ENCODE measurements at places on chromosomes 12 and 14. TPM values are rescaled to one million over a fixed set of nuclear protein-coding genes. Genes with fewer than 3 reads are reported as not detected.

DNA sequence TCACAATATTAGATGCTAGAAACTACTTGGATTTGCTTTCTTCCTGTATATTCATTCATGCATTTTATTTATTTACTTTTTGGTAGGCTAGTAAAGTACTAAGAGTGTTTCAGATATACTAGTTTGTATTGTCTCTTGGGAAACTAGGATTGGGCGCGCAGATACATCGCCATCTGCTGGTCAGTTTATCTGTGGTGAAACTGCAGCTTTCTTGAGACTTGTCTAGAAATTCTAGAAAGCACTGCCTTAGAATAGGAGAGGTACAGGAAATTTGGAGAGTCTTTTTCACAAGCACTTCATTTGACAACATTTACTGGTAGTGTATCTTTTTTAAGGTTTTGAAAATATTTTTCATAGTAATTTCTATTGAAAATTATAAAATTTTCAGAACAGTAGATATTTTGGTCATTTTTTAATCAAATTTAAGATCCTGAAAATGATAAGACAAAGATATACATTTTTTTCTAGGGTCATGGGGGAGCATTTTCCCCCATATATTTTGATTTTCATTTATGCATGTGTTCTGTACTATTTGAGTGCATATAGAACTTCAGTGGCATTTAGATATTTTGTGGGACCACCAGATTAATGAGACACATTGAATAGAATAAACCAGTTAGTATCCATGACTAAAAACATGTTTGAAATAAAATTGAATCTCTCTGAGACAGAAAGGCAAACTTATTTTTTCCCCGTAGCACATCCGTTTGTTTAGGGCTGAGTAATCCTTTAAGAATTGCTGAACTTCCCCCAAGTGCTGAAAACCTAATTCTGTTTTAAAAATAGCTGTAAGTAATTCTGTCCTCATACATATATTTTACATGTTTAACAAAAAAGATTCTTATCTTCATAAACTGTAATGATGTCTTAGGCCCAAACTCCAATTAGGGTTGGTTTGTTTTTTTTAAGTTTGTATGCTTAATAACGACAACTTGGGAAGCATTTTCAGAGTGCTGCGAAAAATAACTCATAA, 44.5 kb downstream of the SLC38A6 start:
- no peak overlapping the region for H3K4me3 ChIP-seq
- peak; percentile 59 for DNase-seq
- H3K36me3 ChIP-seq = no peaks in the 10 kb centered on the region
- no peaks in the 10 kb centered on the region for H3K4me1 ChIP-seq
- no peak overlapping the region for H3K27ac ChIP-seq

- H3K27ac ChIP-seq = no peak overlapping the region
- H3K27me3 ChIP-seq = no peaks in the 10 kb centered on the region
- no peak overlapping the region for H3K4me3 ChIP-seq
- H3K4me1 ChIP-seq = no peaks in the 10 kb centered on the region
- no peak for DNase-seq
Observed at GRCh38 chr12:78085542-78086182, 255.0 kb downstream of the NAV3 start.

DNA sequence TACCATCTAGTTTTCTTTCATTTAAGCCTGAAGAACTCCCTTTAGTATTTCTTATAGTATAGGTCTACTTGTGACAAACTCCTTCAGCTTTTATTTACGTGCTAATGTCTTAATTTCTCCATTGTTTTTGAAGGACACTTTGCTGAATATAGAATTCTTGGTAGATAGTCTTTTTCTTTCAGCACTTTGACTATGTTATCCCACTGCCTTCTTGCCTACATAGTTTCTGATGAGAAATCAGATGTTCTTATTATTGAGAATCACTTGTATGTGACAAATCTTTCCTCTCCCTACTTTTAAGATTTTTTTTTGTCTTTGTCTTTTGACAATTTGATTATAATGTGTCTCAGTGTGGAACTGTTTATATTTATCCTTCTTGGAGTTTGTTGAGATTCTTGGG, 5.1 kb upstream of the MIS18BP1 start:
- no peak for DNase-seq
- H3K36me3 ChIP-seq = no peaks in the 10 kb centered on the region
- no peak overlapping the region for H3K4me3 ChIP-seq
- H3K27me3 ChIP-seq = no peaks in the 10 kb centered on the region
- no peak overlapping the region for H3K27ac ChIP-seq

DNA sequence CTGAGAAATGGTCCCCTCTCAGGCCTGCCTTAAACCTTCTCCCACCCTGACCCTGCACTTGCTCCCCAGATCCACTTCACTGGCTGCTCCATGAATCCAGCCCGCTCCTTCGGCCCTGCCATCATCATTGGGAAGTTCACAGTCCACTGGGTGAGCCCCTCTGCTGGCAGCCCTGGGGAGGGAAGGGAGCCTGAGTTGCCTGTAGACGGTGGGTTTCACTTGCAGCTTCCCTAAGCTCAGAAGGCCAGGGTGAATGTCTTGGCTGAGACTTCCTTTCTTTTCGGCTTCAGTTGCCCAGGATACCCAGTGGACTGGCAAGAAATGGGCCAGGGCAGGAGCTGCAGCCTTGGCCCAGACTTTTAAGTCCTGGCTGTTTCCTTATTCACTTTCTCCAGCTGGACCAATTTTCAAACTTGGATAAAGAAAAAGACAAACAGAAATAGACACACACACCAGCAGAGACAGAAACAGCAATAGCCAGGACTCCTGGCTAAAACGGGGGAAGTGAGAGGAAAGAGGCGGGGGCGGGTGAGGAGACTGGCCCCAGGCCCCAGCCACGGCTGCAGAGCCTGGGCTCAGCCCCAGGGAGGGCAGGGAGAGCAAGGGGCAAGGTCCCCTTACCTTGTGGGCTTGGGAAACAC, 2.0 kb downstream of the AQP6 start:
- H3K4me1 ChIP-seq = no peaks in the 10 kb centered on the region
- H3K36me3 ChIP-seq = no peaks in the 10 kb centered on the region
- no peaks in the 10 kb centered on the region for H3K27me3 ChIP-seq
- DNase-seq = no peak
- no peak overlapping the region for H3K27ac ChIP-seq

- no peaks in the 10 kb centered on the region for H3K27me3 ChIP-seq
- DNase-seq = no peak
- peaks cover 17% of the 10 kb centered on the region for H3K36me3 ChIP-seq
Observed at GRCh38 chr14:92731622-92732115, 16.8 kb downstream of the LGMN start.

DNA sequence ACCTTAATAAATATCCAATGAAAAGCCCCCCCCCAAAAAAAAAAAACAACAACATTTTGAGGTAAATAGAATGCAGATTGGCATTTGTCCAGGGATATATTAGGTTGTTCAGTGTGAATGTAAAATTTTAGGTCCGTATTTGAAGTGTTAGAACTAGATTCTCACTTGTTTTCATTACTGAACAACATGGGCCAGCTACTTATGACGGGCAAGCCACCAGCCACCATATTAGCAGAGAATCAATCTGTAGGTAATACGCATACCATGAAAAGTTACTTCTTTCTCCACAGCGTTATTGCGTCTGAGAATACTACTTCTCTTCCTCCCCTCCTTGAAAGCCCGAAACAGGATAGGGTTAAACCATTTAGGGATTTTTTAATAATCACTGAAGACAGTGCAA, 5.4 kb downstream of the FLRT2 start:
- peaks cover 30% of the 10 kb centered on the region for H3K4me1 ChIP-seq
- H3K36me3 ChIP-seq = no peaks in the 10 kb centered on the region
- H3K4me3 ChIP-seq = peak overlapping the region; percentile 61
- DNase-seq = no peak
- peaks cover 32% of the 10 kb centered on the region for H3K27me3 ChIP-seq
- H3K27ac ChIP-seq = no peak overlapping the region

GRCh38 chr12:82350161-82350560, 8.0 kb downstream of the CCDC59 start:
- H3K36me3 ChIP-seq = no peaks in the 10 kb centered on the region
- H3K27ac ChIP-seq = no peak overlapping the region
- no peak for DNase-seq
- peaks cover 11% of the 10 kb centered on the region for H3K4me1 ChIP-seq
- H3K27me3 ChIP-seq = no peaks in the 10 kb centered on the region

DNA sequence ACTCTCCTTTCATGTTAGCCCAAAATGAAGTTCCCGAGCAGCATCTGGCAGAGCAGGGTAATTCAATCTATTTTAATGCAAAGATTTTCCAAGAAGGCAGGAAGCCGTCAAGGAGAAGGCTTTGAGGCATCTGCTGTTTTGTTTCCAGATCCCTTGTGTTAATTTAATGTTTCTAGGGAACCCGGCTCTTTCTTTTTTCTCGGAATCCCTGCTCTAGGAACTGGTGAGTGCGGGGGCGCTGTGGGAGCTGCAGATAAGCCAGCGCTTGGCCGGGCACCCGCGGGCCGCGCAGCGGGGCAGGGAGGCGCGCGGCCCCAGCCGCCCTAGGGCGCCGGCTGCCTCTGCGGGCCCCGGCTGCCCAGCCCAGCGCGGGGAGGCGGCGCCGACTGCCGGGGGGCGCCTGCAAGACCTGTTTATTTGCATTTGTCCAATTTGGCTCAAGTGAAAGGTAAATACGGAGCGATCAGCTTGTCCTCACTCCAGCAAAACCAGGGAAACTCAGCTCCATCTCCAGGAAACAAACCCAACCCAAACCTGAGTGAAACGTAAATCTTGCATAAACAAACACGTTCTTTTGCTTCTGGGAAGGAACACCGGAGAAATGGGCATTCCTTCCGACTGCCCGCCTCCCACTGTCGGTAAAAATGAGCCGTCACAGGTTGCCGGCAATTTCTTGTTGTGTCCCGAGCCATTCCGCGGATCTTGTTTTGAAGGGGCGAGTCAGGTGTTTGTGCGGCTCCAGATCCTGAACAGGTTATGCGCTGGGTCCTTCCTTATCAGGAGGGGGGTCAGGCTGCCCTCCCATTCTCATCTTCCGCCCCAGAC, 65.1 kb downstream of the CRADD start:
- H3K36me3 ChIP-seq = no peaks in the 10 kb centered on the region
- peak; percentile 75 for DNase-seq
- H3K27ac ChIP-seq = peak overlapping the region; percentile 89
- peaks cover 75% of the 10 kb centered on the region for H3K4me1 ChIP-seq

The HRK gene
- total RNA-seq = 2.9 TPM

Data from heart right ventricle (tissue), 16 donors.